ENCODE measurements at places on chromosomes 5 and 9.

DNA sequence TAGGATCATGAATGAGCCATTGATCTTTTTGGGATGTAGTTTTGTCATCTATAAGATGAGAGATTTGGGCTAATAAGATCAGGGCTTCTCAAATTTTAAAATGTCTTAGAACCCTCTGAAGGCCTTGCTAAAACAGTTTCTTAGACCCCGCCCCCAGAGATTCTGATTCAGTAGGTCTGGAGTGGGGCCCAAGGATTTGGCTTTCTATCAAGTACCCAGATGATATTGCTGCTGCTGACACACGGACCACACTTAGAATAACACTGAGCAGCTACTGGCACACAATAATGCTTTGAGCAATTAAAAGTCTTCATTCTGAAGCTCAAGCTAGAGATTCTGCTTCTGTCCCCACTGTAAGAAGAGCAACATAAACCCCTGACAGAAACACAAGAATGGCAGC lies 216.7 kb downstream of the SMARCA2 start:
- DNase-seq, result no peak

- DNase-seq, result no peak
Observed at GRCh38 chr9:111035543-111036428, 2.5 kb downstream of the LPAR1 start.

DNA sequence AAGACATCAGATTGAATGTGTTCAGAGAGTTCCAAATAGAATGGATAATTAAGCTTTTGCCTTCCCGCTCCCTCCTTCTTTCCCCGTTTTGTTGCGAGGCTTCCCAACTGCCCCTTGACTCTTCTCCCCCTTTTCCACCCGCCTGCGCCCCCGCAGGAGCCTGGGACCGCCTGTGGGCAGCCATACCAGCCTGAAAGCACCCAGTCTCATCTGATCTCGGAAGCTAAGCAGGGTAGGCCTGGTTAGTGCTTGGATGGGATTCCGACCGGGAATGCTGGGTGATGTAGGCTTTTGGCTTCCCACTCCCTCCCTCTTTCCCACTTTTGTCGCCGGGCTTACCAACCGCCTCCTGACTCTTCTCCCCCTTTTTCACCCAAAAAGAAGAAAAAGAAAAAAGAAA lies 6.8 kb upstream of the HSD17B4 start:
- no peak for DNase-seq

GRCh38 chr9:95551406-95551805 lies 34.6 kb upstream of the PTCH1 start:
- no peak for DNase-seq

- DNase-seq, result no peak
Observed at GRCh38 chr9:129471201-129472019, 149.5 kb downstream of the C9orf50 start.

- no peak for DNase-seq
Observed at GRCh38 chr5:6183391-6184390, 194.7 kb downstream of the MED10 start.

DNA sequence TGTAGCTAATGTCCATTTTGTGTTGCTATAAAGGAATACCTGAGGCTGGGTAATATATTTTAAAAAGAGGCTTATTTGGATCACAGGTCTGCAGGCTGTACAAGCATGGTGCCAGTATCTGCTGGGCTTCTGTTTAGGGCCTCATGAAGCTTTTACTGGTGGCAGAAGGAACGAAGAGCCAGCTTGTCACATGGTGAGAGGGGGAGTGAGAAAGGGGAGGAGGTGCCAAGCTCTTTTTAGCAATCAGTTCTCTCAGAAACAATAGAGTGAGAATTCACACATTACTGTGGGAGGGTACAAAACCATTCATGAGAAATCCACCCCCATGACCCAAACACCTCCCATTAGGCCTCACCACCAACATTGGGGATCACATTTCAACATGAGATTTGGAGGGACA lies 340.9 kb downstream of the RASEF start:
- DNase-seq, result no peak

- no peak for DNase-seq
Observed at GRCh38 chr9:93635186-93636107, 59.1 kb downstream of the PHF2 start.
